ENCODE measurements at places on chromosomes 13 and 19.

GRCh38 chr19:24062190-24062589 is 24.8 kb upstream of the ZNF254 start:
- DNase-seq: no peak

- DNase-seq: no peak
Measured at GRCh38 chr19:16951529-16951928, 62.7 kb downstream of the F2RL3 start.

DNA sequence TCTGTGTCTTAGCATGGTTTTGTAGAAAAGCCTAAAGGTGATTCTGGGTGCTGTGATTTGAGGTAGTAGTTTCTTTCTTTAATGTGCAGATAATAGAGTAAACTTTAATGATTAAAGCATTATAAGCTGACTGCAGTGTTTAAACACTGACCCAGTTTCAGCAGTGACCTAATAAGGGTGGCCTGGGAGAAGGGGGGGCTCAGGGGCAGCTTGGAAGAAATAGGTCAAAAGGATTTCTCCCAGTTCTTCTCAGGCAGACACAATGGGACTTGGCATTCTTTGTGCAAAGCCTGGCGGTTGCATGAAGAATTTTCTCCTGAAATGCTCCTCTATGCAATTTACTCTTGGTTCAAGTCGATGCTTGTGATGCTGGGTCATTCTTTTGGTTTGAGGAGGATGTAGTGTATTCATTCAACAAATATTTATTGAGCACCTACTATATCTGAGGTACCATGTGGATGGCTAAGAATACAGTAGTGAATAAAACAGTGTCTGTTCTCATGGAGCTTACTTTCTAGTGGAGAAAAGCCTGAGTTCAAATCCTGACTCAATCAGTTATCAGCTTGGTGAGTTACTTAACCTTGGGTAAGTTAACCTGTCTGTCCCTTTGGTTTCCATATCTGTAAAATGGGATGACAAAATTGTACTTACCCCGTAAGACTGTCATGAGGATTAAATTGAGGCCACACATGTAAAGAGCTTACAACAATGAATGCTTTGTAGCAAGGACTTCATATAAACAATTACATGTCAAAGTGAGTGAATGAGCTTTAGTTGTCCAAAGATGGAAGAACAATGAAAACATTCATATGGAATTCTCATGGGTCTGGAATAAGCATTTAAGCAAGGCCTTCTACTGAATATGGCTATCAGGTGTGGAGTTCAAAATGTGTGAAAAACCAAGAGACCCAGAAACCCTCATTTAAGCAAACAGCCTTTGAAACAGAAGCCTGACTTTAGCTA is 210.2 kb downstream of the KCNRG start:
- DNase-seq: no peak

GRCh38 chr13:60369242-60369641 is 27.8 kb upstream of the TDRD3 start:
- no peak for DNase-seq

DNA sequence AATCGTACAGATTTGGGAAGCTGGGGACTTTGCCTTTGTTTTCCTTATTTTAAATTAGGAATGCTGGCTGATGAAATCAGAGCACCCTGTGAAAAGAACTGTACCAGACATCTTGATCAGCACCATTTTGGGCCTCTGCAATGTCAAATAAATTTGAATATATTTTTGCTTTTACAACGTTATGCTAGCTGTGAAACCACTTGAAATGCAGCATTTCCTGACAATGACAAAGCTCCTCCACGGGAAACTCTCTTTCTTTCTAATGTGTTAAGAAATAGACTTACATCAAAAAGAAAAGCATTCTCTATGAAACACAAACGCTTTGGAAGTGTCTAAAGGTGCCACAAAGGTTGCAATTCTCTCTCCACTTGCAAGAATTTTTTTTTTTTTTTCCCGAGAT is 47.1 kb upstream of the MAP3K10 start:
- peak; percentile 24 for DNase-seq

DNA sequence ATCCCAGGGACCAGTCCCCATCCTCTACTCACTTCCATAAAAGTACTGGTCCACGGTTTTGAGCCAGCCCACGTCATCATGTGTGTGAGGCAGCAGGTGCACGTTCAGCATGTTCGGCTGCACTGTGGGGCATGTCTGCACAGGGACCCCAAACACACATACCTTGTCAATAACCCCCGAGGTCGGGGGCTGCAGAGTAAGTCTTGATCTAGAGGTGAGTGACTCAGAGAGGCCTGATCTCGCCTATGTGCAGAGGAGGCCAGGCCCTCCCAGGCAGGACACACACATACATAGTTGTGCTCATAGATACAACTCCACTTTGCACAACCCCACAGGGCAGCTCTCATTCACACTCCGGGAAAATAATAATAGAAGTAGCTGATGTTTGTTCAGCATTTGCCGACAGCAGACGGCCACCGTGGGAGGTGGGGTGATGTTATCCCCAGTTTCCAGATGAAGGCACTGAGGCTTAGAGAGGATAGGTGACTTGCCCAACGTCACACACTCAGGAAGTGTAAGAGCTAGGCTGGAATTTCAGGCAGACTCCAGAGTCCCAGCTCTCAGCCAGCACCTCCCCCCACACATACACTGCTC is 774 bp downstream of the MAN2B1 start:
- no peak for DNase-seq

GRCh38 chr19:51811344-51811743 is 16.4 kb downstream of the FPR3 start:
- no peak for DNase-seq

DNA sequence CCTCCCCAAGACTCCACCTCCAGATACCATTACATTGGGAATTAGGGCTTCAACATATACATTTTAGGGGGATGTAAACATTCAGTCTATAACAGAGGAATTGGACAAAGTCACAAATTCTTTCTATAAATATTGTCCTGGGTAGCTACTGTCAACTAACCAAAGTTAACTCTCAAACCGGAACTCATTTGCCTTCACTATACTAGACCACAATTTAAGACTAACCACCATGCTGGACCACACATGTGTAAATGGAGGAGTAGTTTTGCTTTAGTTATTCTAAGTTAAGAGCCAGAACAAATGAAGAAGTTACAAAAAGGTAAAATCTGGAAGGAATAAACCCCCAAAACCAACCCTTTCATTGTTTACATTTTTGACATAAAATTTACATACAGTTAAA is 222.8 kb downstream of the NDFIP2 start:
- no peak for DNase-seq

DNA sequence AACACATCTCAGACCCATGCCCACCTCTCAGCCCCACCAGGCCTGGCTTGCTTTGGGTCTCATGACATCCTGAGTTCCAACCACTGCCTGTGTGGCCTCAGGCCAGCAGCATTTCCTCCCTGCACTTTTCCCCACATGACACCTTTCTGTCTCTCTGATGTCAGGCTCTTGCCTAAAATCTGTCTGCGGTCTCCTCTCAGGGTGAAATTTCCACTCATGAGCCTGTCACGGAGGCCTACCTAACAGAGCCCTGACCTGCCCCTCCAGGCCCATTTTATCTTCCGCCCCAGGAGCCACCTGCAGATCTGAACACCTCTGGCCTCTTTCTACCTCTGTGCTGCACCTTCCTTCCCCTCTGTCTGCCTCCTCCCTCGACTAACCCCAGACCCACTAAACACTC is 93.5 kb downstream of the ZDHHC20 start:
- DNase-seq: no peak

DNA sequence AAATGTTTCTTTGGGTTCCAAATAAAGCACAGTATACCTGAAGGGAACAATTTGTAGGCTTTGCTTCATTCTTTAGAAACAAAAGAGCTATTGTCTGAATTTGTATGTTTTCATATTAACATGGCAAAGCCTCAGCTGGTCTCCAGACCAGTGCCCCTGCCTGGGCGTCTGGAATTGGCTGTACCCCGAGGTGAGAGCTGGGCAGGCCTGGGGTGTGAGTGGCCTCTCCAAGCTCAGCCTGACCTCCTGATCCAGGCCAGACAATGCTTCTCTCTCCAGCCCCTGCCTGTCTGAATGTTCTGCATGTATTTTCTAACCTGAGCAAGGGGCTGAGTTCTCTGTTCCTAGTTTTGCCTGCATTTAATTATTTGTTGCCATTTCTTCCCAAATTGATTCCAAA is 66.3 kb upstream of the MCF2L start:
- no peak for DNase-seq

- DNase-seq: no peak
Measured at GRCh38 chr19:4361152-4362046, 18.0 kb downstream of the MPND start.

- DNase-seq: no peak
Measured at GRCh38 chr19:5897189-5897969, 6.2 kb downstream of the NDUFA11 start.

GRCh38 chr13:108352599-108352998 is 83.1 kb downstream of the TNFSF13B start:
- DNase-seq: no peak

DNA sequence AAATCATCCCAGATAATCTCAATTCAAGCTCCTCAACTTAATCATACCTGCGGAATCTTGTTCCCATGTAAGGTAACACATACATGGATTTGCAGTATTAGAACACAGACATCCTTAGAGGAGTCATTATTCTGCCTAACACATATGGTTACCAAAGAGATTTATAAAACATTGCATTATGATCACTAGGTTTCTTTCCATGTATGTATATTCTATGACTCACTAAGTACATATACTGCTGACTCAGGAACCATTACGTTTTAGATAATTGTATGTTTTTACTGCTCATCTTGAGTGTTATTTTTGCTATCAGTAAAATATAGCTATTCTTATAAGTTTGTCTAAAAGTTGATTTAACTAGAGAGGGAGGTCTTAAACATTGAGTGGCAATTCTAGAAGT is 182.9 kb downstream of the SLITRK6 start:
- no peak for DNase-seq

GRCh38 chr13:93982179-93982918 is 497.1 kb downstream of the DCT start:
- DNase-seq: no peak

DNA sequence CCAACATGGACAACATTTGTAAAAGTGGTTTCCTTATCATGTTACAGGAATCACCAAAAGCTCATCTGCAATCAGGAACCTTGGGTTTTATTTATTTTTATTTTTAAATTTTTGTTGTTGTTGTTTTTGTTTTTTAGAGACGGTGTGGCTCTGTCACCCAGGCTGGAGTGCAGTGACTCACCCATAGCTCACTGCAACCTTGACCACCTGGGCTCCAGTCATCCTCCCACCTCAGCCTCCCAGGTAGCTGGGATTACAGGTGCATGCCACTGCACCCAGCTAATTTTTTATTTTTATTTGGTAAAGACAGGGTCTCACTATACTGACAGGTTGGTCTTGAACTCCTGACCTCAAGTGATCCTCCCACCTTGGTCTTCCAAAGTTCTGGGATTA is 13.6 kb upstream of the SERP2 start:
- DNase-seq: no peak

GRCh38 chr19:46596008-46596407 is 5.1 kb upstream of the CALM3 start:
- DNase-seq: no peak

GRCh38 chr13:23470790-23471614 is 37.5 kb upstream of the SACS start:
- no peak for DNase-seq

DNA sequence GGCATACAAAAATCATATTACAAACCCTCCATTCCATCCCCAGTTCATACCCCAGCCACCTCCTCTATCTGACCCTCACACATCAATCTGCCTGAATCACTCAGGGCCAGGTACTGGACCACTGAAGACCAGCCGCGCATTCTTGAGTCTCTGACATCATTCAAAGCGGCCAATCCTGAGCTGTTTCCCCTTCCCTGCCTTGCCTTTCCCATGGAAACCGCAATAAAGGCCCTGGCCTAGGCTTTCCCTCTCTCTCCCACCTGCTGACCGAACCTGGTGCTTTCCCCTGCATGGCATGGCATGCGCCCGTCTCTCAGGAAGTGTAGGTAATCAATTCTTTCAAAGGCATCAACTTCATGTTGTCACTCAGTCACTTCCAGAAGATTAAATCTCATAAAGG is 17.7 kb upstream of the HIF3A start:
- DNase-seq: no peak

- DNase-seq: no peak
Measured at GRCh38 chr19:41206926-41207750, 11.9 kb upstream of the AXL start.

DNA sequence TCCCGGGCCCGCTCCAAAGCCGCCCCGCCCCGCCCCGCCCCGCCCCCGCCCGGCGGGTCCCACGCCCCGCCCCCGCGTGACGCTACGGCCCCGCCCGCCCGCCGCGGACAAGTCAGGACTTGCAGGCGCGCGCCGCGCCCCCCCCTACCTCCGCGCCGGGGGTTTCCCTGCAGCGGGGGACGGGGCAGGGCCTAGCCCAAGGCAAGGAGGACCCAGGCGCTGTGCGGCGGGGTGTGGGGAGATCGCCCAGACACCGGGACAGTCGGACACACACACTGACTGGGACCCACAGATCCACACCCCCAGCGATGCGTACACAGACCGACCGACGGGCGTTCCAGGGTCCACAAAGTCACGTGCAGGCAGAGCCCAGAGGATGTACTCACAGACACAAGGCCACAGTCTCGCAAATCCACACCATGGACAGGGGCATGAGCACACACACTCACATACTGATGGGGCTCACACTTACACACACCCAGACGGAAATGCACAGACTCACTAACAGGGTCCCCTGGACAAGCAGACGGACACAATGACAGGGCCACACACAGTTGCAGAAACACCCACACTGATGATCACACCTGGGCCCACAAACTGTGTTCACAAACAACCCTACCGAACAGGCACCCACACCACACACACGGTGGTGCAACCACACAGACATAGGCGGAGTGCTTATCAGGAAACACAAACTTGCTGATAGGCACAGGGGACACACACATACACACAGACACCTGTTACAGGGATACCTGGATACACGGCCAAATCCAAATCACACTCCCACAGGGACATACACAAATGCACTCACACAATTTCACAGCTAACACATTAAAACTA is 436 bp upstream of the BBC3 start:
- peak; percentile 93 for DNase-seq

DNA sequence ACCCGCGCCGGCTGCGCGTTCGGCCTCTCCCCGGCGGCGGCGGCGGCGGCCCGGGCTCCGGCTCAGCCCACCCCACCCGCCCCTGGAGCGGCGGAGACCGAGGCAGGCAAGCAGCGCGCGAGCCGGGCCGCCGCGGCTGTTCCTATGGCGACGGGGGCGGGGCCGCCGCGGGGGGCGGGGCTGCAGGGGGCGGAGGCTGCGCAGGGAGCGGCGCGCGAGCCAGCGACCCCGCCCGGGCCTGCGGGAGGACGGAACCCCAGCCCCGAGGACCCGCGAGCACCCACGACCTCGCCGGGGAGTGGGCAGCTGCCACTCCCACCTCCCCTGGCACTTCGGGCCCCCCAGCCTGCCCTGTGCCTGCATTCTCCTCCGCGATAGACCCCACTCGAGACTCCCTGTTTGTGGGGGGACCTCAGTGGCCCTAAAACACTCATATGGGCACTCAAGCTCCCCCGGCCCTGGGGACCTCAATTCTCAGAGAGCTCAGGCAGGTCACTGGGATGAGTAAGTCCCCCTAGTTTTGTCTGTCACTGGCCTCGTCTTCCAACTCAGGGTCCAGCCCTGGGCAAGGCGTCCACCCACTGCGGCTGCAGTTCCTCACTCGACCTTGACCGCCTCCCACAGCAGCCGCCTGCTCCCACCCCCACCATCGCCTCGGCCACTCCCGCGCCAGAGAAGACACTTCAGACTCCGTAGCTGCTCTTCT is at the start of gene CTXN1:
Gene CTXN1 (minus strand): TSS at position 115 of the 706 bp plus-strand sequence. CDS start 597 bp downstream, outside the sequence.
- DNase-seq: peak; percentile 75

GRCh38 chr19:5083547-5083965 is 114.6 kb downstream of the KDM4B start:
- no peak for DNase-seq
